ENCODE measurements at places on chromosomes 3 and 15. TPM values are rescaled to one million over a fixed set of nuclear protein-coding genes. Genes with fewer than 3 reads are reported as not detected.

DNA sequence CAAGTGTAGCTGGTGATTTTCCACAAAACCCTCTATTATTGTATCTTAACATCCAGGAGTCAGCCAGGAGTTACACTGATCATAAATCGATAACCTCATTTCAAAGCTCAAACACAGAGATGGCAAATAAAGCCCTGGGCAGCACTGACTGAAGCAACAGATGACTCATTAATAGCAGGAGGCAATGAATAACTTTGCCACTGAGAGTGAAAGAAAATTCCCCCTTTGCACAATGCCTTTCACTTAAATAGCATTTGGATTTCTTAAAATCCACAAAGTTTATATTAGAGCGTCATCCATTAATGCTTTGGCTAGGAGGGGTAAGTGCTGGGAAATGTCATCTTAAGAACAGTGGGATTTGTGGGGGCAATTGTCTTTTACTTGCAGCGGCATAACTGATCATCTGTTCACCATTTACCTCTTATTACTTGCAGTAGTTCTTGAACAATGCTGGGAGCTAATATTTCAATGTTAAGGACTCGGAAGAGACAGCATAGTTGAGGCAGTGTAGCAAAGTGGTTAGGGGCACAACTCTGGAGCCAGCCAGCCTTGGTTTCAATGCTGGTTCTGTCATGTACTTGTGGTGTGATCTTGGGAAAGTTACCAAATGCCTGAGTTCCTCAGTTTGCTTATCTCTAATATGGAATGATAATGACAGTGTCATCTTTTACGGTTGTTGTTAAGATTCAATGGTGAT is 630.4 kb upstream of the TBL1XR1 start:
- DNase-seq = no peak

GRCh38 chr15:40959331-40960141 is 6.3 kb downstream of the CHAC1 start:
- DNase-seq = no peak

The CIB2 gene
- 131 TPM for total RNA-seq

The LEO1 gene
- 22.7 TPM for total RNA-seq

The GOLGB1 gene
- total RNA-seq = 40.9 TPM

DNA sequence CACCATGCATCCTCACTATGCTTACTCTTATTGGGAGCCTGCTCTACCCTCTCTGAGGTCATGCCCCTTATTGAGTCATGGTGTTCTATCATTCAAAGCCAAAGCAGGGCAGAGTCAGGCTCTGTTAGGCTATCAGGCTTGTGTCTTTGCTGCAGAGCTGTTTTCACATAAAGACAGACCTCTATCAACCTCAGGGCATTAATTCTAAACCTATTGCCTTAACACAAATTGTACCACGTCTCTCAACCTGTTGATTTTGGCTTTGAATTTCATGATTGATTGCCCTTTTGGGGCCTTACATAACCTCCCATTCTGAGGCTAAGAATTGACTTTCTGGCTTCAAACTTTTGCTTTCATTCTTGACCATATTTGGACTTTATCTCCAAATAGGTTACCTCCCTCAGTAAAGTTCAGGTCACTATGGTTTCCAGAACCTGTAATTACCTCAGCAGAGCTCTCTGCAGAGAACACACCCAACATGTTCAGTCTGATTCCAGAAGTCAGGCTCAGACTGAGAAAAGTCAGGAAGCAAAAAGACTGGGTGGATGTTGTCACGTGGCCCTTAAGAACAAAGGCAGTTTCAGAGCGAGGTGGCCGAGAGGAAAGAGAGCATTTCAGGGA is 221.4 kb upstream of the NANOGP8 start:
- no peak for DNase-seq

The ADCY5 gene
- 2.1 TPM for total RNA-seq

DNA sequence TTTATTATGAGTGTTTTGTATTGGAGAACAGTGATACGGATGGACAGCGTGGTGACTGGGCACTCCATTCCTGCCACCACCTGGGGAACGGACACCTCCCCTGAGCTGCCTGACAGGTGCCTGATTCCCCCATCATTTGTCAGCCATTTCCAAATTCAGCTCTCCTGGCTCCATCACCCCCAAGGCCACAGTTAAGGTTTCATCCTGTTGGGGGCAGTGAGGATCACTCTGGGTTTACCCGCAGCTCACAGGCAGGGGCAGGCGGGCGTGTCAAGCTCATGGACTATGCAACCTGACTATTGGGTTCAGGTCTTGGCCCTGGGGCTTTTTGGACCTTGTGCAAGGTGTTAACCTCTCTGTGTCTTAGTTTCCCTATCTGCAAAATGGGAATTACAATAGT is 76.3 kb downstream of the RAB11A start:
- DNase-seq = no peak

The ADAMTS7 gene
- total RNA-seq = 181 TPM

- no peak for DNase-seq
Measured at GRCh38 chr3:7913283-7913682, 588.3 kb upstream of the LMCD1 start.

DNA sequence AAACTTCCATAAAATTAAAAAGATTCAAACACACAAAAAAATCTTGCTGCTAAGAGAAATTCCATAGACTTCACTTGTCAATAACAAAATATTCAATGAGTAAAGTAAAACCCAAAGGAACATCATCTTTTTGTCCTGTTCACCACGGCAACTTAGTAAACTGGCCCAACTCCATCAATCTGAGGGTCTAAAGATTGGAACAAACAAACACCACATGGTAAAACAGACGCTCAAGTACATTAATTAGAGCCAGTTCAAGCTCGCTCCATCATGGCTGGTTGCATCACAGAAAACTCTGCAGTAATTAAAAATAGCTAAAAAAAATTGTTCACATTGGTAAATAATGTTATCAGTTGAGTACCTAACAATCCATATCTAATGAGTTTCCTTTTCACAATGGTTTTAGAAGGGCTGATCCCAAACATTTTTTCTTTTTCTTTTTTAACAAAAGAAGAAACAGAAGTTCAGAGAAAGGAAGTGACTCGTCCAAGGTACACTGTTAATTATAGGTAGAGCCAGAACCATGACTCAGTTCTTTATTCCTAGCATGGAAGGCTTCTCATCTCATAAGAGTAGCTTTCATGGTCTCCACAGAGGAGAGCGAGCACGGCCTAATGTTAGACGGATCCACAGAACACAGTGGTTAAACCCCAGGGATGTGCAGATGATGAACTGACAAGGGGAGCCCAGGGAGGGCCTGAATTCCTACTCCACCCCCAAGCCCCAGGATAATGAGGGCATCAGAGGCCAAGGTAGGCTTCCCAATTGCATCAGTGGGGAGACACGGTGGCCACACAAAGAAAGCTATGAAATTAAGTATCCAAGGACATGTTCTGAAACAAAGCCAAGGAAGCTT is 79.2 kb upstream of the ARHGEF3 start:
- DNase-seq = no peak

DNA sequence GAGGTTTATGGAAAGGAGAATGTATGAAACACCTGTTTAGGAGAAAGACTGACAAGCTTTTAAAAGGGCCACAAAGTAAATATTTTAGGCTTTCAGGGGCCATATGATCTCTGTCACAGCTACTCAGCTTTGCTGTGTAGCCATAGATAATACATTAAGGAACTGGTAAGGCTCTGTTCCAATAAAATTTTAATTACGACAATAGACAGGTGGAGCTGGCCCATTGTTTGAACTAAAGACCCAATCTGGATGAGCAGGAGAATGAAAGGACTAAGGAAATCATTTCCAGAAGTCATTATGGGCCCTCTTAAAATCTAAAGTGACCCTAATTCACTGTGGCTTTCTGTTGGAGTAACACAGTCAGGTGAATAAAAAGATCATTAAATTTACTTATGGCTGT is 48.5 kb upstream of the SLC12A8 start:
- no peak for DNase-seq

The ABCC5 gene
- 134 TPM for total RNA-seq

DNA sequence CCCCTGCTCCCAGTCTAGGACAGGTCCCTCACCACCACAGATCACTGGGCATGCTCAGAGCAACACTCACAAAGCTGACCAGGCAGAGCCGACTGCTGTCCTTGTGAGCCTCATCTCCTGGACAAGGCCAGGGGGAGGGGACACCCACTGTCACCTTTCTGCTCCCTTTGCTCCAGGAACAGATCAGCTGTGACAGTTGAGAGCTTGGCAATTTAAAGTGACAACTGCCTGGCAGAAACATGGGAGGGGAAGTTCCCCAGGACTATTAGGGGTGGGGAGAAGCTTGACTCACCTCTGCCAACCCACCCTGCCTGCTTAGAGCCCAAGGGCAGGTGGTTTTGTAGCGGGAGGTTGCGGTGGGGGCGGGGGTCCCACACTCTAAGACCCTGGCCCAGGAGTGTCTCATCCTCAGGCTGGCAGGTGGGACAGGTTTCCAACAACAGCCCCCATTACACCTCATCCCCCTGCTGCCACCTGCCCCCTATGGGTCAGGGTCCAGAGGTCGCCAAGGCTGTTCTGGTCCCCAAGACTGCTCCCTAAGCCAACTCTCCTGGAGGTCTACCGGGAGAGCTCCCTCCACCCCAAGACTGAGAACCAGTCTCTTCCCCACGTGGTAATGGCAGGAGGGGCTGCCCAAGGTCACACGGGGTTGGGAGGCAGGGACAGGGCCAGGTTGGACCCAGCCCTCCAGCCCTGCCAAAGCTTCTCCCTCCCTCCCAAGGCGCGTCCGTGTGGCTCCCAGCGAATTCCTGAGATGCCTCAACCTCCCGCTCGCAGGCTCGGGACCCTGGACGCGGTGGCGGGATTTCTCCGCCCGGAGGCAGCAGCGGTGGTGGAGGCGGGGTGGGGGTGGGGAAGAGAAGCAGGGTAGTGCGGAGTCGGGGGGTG is 80.4 kb downstream of the IQSEC1 start:
- DNase-seq = no peak

The CLDN1 gene
- not detected for total RNA-seq

- no peak for DNase-seq
Measured at GRCh38 chr3:107861422-107861821, 229.4 kb downstream of the CD47 start.

GRCh38 chr3:194727435-194728128 is 41.9 kb downstream of the FAM43A start:
- no peak for DNase-seq

DNA sequence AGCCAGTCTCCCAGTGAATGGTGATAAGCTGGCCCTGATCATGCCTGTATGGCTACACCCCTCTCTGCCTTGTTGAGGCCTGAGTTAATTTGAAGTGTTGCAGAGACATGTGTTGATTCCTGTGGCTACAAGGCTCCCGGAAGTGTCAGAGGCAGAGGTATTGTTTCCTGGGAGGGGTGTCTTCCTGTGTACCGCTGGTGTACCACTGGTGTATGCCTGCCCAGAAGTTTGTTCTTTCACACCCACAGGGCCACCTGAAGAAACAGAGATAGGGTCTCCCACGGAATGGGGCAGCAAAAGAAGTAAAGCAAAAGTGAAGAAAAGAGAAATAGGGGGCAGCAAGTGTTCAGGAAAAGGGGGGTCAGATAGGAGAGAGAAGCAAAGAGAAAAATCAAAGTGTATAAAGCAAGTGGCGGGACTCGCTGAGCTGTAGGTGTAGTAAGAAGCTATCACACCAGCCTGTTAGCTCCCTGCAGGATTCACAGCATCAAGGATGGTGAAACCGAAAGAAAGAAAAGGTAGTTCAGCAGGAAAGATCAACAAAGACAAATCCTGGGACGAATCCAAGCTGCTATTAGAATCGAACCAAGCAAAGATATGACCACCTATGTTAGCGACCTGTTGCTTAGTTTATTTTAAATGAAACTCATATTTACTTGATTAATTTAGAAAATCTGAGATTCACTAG is 36.6 kb upstream of the CD47 start:
- DNase-seq = no peak

DNA sequence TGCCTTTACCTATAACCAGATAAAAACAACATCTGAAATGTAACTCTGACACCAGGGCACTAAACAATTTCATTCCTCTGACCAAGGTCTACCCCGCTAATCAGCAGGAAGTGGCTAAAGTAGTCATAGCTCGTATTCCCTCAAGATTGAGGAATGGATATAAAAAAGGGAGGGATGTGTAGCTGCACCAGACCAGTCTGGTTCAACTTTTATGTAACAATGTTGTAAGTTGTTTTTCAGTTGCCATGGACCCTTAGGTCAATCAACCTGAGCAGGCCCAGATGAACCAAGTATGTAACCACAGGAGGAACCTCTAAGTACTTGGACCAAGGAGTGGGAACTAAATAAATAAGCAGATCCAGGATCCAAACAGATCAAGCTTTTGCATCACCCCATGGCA is 28.4 kb upstream of the IFT57 start:
- DNase-seq = no peak

DNA sequence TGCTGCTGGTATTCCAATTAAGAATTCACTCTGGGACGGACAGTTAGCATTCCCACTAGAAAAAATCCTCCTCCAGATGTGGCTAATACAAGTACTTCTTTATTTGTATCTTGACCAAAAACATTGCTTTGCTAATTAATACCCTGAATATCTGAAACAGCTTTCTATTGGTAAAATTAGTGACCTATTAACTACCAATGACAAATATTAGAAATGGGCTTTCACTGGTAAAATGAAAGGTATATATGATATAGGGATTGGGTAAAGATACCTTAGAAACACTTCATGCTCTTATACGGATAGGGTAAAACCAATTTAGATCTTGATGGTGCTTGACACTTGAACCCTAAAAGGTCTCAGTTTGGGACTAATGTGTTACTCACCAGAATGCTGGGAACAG is 52.3 kb downstream of the CRTAP start:
- DNase-seq = no peak

DNA sequence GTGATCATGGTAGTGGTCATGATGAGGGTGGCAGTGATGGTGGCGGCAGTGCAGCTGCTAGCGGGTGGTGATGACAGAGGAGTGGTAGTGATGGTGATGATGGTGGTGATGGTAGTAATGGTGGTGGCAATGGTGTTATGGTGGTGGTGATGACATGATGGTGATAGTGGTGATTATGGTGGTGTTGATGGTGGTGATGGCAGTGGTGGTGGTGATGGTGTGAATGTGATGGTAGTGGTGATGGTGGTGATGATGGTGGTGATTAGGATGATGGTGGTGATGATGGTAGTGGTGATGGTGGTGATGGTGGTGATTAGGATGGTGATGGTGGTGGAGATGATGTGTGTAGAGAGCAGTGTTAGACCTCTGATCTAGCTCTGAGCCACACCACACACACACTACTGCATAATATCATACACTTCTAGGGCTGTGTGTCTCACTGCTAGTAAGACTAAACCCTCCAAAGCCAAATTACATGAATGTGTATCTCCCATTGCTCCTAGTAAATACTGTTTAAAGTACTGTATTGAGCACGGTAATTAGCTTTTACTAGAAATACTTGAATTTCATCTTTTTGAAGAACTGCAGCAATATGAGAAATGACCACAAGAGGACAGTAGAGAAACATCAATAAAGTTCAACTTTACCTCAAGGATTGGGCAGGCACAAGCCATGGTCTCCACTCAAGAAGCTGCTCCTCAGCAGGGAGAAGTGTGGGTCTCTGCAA is 28.8 kb downstream of the TMED3 start:
- DNase-seq = no peak
